H54 (cell line): ENCODE measurements at places on chromosomes 5 and 9.

- no peak for DNase-seq
These were observed 428.8 kb downstream of the CAAP1 start for GRCh38 chr9:26463837-26464236.

GRCh38 chr5:100311806-100312205, 223.4 kb upstream of the FAM174A start:
- DNase-seq, result no peak

- DNase-seq, result no peak
These were observed 100.1 kb downstream of the FBXL7 start for GRCh38 chr5:15600035-15600434.

DNA sequence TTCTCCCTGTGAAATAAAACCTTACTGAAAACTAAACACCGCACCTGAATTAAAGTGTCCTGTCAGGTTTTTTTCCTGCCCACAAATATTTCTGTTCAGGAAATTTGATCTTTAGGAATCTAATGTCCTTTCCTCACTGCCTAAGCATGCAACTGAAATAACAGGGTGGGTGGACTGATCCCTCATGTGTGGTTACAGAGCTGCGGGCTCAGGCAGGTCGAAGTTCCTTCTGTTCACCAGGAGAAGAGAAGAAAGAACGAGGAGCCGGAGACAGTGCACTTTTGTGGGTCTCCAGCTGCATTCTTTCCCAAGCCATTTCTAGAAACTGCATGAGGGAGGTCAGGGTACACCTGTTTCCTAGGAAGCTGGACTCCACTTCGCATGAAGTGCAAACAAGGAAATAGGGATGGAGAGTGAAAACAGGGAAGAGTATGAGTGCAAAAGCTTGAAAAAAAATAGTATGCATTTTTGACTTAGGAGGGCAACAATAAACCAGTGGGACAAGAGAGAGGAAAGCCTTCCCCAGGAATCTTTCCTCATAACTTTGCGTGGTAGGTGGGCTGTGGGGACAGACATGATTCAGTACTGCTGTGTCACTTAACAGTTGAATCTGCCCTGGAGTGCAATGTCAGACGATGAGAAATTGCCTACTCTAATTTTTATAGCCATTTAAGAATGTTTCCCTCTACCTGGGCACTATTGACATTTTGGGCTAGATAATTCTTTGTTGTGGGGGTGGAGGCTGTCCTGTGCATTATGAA, 60.3 kb downstream of the GCNT1 start:
- no peak for DNase-seq

DNA sequence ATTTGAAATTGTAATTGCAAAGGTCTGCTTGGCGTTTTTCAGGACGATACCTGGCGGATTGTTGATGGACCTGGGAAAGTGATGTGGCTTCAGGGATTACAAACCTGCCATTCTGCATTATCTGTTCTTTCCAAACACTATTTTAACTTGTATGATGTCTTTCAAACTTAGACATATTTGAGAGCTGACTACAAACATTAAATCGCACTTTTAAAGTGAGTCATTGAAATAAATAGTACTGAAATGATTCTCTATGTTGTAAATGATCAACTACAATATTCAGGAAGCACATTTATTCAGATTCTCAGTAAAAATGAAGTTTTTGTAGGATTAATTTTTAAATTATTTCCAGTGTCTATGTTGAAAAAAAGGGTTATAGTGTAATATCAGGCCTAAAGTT, 32.3 kb upstream of the TMEM171 start:
- no peak for DNase-seq

- no peak for DNase-seq
These were observed 14.7 kb upstream of the NOTCH1 start for GRCh38 chr9:136560586-136560985.

DNA sequence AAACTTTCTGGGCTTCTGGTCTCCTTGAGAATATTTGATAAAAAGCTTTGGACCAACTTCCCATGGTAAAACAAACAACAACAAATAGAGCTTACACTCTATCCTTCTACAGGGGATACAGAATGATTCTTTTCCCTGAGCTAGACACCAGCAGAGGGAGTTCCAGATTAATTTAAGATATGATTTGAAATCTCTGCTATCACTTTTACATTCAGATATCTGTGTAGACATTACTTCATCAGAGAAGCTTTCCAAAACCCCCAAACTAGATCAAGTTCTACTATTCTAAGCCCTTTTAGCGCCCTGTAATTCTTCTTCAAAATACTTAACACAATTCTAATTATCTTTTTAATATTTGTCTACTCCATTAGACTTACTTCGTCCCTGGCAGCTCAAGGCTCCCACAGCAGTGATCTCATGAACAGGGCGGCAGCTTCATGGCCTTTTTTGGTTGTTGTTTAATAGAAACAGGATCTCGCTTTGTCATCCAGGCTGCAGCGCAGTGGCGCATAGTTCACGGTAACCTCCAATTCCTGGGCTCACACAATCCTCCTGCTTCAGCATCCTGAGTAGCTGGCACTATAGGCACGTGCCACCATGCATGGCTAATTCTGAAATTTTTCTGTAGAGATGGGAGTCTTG, 955 bp upstream of the GALNT12 start:
- no peak for DNase-seq

GRCh38 chr5:125836256-125836655, 587.0 kb upstream of the GRAMD2B start:
- DNase-seq, result no peak

DNA sequence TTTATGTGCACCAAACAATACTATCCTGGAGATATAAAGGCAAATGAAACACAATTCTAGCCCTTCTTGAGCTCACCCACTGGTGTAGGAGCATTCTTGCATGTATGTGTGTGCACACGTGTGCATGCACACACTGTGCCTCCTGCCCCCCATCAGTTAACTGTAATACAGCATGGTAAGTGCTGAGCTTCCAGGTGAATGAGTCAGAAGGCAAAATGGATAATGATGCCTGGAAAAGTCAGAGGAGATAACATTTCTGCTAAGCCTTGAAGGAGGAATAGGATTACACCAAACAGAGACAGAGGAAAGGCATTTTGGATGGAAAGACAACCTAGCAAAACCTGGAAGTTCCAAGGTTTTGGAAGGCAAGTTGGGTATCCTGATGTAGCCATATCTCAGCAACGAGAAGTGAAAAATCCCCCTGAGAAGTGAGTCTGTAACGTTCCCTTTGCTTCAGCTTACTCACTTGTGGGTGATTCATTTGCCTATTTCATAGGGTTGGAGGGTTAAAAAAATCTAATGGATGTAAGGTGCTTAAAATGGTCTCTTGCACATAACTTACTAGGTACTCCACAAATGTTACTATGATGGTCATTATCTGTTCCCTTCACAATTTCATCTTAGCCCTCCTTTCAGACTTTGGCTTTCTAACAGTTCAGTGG, 101.4 kb upstream of the STC2 start:
- no peak for DNase-seq

DNA sequence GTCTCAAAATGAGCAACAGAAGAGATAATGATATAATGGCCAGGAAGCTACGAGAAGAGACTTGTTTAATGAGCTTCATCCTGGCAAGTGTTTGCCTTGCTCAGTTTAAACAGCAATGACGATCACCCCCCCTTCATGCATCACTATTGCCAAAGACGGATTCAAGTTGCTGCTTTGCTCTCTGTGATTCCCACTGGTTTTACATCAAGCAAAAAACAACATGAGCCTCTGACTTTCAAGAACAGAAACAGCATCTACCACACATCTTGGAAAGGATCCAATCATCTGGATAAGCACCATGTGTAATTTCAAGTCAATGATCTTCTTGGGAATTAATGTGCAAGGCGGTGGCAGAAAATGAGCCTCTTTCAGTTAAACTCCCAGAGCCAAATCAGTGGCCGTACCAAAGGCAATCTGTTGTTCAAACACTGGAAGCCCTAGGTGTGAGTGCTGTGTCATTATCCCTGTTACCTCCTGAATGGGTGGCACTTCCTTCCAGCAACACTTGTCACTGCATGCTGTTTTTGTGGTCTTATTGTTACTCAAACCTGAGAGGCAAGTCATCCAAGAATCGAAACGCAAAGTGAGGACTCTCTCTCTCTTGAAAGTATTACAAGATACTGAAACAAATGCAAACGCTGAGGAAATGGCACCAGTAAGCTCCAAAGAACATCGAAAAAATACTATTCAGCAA, 72.8 kb downstream of the MED27 start:
- no peak for DNase-seq

- no peak for DNase-seq
These were observed 199.4 kb downstream of the AUH start for GRCh38 chr9:91162311-91162710.

- no peak for DNase-seq
These were observed 37.5 kb upstream of the SLC6A19 start for GRCh38 chr5:1163879-1164278.

- no peak for DNase-seq
These were observed 17.0 kb downstream of the CAMK2A start for GRCh38 chr5:150272531-150272930.

- no peak for DNase-seq
These were observed 94.9 kb downstream of the DENND1A start for GRCh38 chr9:123834889-123835562.

GRCh38 chr5:139110526-139111168, 87.5 kb downstream of the SIL1 start:
- DNase-seq, result no peak

DNA sequence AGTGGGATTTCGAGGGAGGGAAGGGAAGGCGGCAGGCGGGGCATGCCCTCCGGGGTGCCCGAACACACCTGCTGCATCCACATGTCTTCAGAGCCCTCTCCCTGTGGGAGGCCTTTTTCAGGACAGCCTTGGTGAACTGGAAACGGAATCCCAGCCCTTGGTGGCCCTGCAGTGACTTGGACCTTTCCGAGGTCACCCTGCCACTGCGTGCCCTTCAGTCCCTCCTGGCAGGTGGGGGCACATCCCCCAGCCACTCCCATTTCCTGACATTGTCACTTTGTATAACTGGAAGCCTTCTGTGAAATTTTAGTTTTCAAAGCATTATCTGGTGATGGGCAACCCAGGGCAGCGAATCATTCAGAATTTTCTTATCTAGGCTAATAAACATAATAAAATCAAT, 11.0 kb upstream of the AHRR start:
- DNase-seq, result no peak

GRCh38 chr5:140312067-140312790, 9.3 kb upstream of the PFDN1 start:
- DNase-seq, result peak; percentile 32

DNA sequence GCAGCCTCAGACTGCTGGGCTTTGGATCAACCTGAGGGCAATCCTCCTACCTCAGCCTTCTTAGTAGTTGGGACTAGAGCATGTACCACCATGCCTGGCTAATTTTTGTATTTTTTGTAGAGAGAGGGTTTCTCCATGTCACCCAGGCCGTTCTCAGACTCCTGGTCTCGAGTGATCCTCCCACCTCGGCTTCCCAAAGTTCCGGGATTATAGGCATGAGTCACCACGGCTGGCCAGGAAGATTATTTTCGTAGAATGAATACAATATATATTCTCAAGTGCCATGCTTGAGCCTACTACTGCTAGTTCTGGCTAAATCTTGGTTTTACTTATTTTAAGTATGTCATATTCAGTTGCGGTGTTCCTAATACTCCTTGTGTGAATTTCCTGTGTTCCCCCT, 88.2 kb upstream of the CLINT1 start:
- no peak for DNase-seq

- DNase-seq, result no peak
These were observed 5.4 kb upstream of the MOCS2 start for GRCh38 chr5:53114988-53115387.

DNA sequence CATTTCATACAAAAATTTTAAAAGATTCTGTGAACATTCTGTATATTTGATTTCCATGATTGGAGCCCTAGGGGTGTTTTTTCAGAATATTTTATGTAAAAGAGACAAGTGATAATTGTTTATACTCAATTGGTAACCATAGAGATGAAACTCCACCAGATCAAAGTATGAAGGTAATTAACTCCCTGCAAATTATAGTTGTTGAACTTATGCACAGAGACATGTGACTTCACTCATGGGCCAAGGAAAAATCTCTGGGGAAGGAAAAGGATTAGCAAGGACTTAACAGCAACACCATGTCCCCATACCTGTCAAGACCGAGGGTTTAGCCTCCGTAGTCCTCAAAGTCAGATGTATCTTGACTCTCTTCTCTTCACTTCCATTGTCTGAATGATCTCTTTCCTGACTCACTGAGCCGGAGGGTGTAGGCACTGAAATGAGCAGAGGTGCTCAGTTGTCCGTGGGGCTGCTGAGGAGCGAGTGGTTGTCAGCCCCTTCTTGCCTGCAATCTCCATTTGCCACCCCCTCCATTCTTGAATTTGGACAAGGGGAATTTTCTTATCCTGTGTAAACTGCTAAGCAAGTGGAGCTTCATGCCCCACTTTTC, 17.5 kb upstream of the CXCL14 start:
- DNase-seq, result no peak

DNA sequence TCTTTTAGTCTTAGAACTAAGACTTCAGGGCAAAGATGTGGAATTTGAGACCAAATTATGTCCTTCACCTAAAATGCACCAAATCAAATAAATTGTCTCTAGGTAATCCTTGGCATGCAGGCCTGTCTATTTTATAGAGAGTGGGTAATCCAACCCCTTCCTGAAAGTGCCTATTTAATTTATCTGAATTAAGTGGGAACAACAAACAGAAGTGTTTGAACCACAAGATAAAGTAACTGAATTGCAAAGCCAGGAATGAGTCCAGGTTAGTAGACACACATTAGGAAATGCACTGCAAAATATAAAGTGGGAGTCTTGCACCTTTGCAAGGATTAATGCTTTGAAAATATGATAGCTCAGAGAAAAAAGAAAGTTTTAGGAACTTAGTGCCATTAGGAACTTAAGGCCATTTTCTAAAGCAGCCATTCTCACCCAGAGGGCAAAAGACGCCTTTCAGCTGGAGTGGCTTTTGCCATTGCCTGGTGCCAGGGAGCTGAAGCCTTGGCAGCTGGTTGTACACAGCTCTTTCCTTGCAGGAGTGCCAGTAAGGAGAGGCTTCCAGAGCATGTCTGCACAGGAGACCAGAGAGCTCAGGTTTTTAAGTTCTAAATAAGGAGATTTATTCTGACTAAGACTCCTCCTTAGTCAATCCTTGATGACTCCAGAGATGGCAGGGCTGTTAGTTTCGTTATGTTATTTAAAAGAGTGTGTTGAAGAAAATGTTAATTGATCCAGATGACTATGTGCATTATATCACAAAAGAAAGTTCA, 151.7 kb upstream of the ELL2 start:
- no peak for DNase-seq

- DNase-seq, result no peak
These were observed 101.6 kb downstream of the GABBR2 start for GRCh38 chr9:98607152-98607551.

DNA sequence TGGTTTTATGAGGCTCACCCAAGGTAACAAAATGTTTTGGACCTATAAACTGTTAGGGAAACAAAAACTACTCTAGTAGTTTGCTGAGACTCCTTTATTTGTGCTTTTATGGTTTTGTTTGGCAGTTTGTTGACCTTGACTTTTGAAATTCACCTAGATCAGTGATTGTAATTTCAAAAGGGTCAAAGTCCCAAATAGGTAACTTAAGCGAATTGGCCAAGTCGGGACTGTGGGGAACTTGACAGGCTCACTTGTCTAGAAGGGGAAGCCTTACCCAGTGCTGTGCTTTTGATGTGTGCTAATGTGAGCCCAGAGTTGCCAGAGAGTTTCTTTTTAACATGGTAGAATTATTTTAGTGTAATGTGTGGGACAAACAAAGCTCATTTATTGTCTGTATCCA, 87.2 kb upstream of the SGCD start:
- no peak for DNase-seq
